ENCODE measurements at places on chromosomes 2 and 18. TPM values are rescaled to one million over a fixed set of nuclear protein-coding genes. Genes with fewer than 3 reads are reported as not detected.

SCYGR4 gene
- total RNA-seq, result not detected

SPP2 gene
- not detected for total RNA-seq

FBLN7 gene
- total RNA-seq, result 1.4 TPM

COL5A2 gene
- total RNA-seq, result 6.3 TPM

TBR1 gene
- total RNA-seq, result not detected

COLEC12 gene
- 0.68 TPM for total RNA-seq

BUB1 gene
- total RNA-seq, result 15.9 TPM

L3MBTL4 gene
- total RNA-seq, result 4.8 TPM

HOXD9 gene
- 1.1 TPM for total RNA-seq

ANO7 gene
- 0.12 TPM for total RNA-seq

ZNF521 gene
- total RNA-seq, result 3.3 TPM

SERPINB3 gene
- total RNA-seq, result 879 TPM

SCN3A gene
- 0.28 TPM for total RNA-seq

GKN2 gene
- total RNA-seq, result not detected

TUBA4A gene
- 138 TPM for total RNA-seq

RAD51AP2 gene
- total RNA-seq, result 0.16 TPM

CNTNAP5 gene
- total RNA-seq, result not detected

AGXT gene
- not detected for total RNA-seq

CAPN14 gene
- 191 TPM for total RNA-seq

AOX1 gene
- total RNA-seq, result 5.2 TPM

ASXL3 gene
- 0.32 TPM for total RNA-seq

ITPRIPL1 gene
- total RNA-seq, result 1.8 TPM

CERKL gene
- total RNA-seq, result not detected

ANKRD29 gene
- total RNA-seq, result 11.2 TPM

SKOR2 gene
- not detected for total RNA-seq

NLRC4 gene
- total RNA-seq, result 0.08 TPM

ARHGAP15 gene
- total RNA-seq, result 2.6 TPM

KLHL14 gene
- total RNA-seq, result 0.16 TPM

OSR1 gene
- total RNA-seq, result 0.96 TPM

C2orf72 gene
- total RNA-seq, result 0.08 TPM

FAM237A gene
- not detected for total RNA-seq

RNF103 gene
- 12.6 TPM for total RNA-seq

SMYD1 gene
- total RNA-seq, result not detected

ATP9B gene
- total RNA-seq, result 19.6 TPM

FSHR gene
- total RNA-seq, result not detected

KIF1A gene
- 0.12 TPM for total RNA-seq

MSH6 gene
- 19.8 TPM for total RNA-seq

GREB1 gene
- 0.60 TPM for total RNA-seq

ZNF804A gene
- not detected for total RNA-seq

PLGLB2 gene
- total RNA-seq, result 0.20 TPM

BBS5 gene
- 3.5 TPM for total RNA-seq

GLI2 gene
- 0.72 TPM for total RNA-seq

AGFG1 gene
- total RNA-seq, result 62.4 TPM

UGT1A10 gene
- total RNA-seq, result 6.9 TPM

ERCC3 gene
- 19.0 TPM for total RNA-seq

ZBTB7C gene
- 28.8 TPM for total RNA-seq

SLC8A1 gene
- total RNA-seq, result 1.3 TPM

HOXD13 gene
- total RNA-seq, result not detected

LRRTM4 gene
- total RNA-seq, result not detected

MAP3K19 gene
- not detected for total RNA-seq

FBXO36 gene
- total RNA-seq, result 1.8 TPM

ERMN gene
- total RNA-seq, result not detected

LRRC30 gene
- not detected for total RNA-seq

LAMA3 gene
- total RNA-seq, result 40.1 TPM

Data from esophagus mucosa (tissue), 1 donor.